ENCODE measurements at places on chromosomes 3 and 15.

DNA sequence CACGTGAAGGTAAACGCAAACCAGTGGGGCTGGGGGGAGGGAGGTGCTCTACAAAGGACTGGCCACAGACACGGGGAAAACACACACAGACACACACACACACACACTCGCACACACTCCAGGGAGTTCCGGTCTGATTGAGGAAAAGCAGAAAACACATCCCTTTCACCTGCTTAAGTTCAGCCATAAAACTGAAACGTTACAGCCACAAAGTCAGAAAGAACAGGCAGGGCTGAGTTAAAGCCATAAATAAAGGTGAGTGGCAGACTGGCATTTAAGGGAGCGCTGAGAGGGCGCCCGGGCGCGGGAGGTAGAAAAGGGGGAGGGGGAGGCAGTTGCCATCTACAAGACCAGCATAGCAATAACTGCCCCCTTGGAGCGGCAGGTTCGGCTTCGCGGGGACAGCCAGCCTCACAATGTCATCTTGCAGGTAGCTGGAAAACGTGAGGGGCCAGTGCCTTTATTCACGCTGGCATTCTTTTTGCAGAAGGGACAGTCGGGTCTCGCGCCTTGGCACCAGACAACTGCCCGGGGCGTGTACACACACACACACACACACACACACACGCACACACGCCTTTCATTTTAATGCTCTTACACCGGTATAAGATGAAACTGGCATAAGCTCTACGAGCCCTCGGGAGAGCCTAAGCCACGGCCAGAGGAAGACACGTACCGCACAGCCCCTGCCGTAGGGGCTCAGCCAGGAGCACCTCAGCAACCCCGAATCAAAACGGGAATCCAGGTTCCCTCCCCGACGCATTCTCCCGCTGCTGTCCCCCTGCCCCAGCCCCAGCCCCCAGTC lies 866 bp downstream of the TNIK start:
- DNase-seq = peak; percentile 77

DNA sequence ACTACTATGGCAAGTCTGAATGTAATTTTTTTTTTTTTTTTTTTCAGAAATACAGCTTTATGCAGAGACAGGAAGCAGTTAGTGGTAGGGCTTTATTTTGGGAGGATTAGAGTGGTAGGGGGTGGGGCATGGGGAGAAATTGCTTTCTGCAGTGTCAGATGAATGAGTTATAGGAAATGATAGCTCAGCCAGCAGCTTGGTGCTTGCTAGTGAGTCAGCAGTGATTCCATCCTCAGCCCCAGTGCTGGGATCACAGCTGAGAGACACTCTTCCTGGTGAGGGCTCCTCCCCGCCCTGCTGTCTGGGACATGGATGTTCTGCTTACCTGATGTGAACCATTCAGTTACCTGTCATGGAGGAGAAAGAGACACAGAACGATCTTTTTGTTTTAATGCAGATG lies 39.6 kb downstream of the SEMA6D start:
- DNase-seq = no peak

- DNase-seq = no peak
Measured at GRCh38 chr3:161100994-161101393, 4.2 kb downstream of the B3GALNT1 start.

GRCh38 chr15:44537735-44538240 lies 841 bp downstream of the EIF3J start:
- DNase-seq = no peak

DNA sequence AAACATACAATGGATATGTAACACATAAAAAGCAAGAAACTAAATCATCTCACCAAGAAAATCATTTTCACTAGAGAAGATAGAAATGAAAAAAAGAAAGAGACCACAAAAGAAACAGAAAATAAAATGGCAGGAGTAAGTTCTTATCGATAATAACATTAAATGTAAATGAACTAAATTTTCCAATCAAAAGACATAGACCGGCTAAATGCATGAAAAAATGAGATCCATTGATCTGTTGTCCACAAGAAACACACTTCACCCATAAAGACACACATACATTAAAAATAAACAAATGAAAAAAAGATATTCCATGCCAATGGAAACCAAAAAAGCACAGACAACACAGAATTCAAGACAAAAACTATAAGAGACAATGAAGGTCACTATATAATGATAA lies 1771.9 kb downstream of the SI start:
- no peak for DNase-seq

DNA sequence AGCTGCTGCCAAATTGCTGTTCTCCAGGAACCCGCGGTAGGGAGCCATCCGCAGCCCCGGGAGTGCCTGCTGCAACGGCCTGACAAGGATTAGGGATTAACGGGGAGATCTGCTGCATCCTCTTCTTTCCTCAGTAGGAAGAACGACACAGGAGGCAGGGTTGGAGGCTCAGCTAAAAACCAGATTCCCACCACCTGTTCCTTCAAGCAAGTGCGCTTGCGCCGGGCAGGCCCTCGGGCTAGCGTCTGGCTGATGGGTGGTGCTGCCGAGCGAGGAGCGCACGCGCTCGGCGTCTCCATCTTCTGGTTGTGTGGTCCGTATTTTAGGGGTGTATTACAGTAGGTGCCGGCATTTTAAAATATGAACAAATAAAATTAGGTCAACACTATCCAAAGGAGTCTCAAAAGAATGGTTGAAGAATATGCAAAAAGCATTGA lies 25.4 kb upstream of the SLC25A26 start:
- no peak for DNase-seq

GRCh38 chr15:90966262-90966661 lies 11.6 kb downstream of the RCCD1 start:
- DNase-seq = no peak

- DNase-seq = no peak
Measured at GRCh38 chr3:69463531-69463930, 77.6 kb upstream of the FRMD4B start.

GRCh38 chr3:62238003-62238402 lies 135.3 kb downstream of the FEZF2 start:
- no peak for DNase-seq

- DNase-seq = no peak
Measured at GRCh38 chr15:100801256-100801900, 78.3 kb upstream of the ALDH1A3 start.

GRCh38 chr3:155135003-155135402 lies 54.9 kb downstream of the MME start:
- no peak for DNase-seq

- no peak for DNase-seq
Measured at GRCh38 chr15:35911052-35911777, 365.2 kb upstream of the DPH6 start.

DNA sequence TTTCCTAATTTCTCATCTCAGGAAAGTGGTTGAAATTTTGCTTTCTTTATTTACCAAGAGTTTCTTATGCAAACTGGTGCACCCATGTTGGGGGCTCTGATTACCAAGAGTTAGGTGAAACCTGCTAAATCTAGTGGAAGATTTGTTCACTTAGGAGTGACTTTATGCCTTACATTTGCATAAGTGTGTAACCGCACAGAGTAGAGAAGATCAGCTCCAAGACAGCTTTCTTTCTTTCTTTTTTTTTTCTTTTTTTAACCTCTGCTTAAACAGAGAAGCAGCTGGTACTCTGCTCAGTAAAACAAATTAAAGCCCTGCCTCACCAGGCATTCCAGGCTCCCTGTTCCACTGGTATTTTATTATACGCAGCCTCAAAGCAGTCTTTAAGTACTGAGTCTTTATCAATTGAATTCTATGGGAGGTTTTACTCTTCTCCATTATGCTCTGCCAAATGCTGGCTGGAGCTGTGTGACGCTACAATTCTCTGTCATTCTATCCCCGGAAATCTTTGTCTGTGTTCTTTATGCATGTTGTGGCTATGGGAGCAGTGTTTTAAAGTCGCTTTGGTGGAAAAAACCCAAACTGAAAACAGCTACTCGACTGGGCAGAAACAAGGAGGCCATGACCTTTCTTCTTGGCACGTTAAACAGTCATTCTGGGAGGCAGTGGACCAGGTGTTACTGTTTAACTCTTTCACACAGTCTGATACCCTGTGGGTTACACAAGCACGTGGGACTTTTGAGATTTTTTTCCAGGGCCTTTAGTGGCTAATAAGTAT lies 55.2 kb upstream of the GBE1 start:
- DNase-seq = no peak

DNA sequence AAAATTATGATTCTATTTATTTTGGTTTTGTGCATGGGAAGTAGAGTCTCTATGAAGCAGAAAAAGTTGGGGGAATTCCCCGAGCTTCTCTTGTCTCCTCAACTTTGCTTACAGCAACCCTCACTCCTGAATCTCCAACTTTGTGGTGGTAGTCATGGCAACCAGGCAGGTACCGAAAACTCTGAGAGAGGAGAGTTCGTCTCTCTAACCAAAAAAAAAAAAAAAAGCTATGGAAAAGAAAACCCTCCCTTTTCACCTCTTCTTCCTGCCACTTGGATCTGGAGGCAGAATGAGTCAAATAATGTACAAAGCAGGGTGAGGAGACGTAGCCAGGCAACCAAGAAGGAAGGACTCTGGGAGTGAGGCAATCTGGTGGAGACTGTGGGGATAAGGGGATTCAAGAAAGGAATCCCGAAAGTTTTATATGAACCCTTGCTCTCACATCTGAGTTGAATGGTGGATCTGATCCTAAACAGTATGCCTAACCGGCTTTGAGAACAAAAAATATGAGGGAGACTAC lies 108.1 kb downstream of the PLOD2 start:
- DNase-seq = no peak

DNA sequence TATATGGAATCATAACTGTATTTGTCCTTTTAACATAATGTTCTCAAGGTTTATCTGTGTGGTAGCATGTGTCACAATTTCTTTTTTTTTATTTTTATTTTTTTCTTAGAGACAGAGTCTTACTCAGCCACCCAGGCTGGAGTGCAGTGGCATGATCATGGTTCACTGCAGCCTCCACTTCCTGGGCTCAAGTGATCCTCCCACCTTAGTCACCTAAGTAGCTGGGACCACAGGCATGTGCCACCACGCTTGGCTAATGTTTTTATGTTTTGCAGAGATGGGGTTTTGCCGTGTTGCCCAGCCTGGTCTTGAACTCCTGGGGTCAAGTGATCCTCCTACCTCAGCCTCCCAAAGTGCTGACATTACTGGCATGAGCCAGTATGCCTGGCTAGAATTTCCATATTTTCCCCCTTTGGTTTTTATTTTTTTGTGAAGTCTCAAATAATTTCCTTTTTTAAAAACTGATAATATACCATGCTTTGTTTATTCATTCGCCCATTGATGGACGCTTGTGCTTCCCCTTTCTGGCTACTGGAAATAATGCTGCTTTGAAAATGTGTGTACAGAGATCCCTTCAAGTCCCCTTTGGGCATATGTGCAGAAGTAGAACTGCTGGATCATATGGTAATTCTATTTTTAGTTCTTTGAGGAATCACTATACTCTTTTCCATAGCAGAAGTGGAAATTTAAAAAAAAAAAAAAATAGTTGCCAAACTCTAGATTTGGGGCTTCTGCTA lies 28.4 kb downstream of the TMEM40 start:
- DNase-seq = no peak

DNA sequence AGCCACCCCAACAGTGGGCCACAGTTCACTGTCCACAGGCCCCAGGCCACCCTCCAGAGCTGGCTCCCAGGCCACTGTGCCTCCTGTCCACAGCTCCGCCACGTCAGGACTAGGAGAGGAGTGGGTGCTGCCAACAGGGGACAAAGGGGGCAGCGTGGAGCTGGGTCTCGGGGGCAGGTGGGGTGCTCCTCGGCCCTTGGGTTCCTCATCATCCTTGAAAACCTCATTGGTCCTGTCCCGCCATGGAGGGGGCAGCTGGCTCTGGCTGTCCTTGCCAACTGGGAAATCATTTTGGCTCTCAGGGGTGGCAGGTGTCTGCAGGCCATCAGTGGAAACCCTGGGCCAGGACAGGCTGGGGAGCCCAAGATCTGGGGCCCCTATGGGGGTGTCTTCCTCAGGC lies 45.2 kb downstream of the ADAMTS7 start:
- no peak for DNase-seq

DNA sequence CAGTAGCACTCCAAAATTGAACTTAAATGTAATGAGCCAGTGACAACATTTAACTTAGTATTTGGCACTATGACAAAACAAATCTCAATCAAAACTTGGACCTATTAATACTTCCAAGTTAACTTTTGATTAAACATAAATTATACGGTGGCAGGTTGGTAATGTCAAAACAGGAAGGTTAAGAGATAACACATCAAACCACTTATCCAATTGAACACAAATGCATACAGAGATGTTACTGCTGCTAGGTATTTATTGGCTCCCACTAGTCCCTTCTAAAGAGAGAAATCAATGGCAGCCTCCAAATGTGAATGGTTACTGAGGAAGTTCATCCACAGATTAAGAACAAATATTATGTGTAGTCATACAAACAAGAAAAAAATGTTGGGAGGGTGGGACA lies 1.8 kb downstream of the GSK3B start:
- peak; percentile 22 for DNase-seq

All from CD8-positive, alpha-beta T cell (primary cell).